ENCODE measurements at places on chromosomes 7 and 10.

- no peak for DNase-seq
Observed at GRCh38 chr10:49268185-49268584, 30.8 kb upstream of the C10orf71 start.

DNA sequence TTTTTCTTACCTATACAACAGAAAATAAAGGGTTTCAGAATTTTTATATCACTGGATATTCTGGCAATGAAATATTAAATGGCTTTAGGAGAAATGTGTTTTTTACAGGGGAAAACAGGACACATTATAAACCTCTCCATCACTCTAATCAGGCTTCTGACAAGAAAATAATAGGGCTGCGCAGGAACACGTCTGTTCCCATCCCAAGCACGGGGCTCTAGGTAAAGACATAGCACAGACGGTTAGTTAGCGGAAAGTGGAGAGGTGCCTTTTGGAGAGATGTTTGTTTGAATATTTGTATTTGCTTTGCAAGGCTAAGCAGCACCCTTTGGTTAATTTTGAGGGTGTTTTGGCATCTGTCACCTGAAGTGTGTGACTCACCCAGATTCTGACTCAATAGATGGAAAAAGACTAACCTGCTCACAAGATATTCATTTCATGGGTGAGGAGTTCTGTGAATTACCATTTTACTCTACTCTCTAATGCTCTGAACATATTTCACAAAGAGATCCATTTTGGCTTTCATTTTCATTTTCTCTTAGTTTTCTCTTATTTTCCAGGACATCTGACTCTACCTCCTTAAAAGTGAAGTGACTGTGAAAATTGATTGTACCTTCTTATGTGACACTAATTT is 174.5 kb upstream of the AKR1E2 start:
- no peak for DNase-seq

DNA sequence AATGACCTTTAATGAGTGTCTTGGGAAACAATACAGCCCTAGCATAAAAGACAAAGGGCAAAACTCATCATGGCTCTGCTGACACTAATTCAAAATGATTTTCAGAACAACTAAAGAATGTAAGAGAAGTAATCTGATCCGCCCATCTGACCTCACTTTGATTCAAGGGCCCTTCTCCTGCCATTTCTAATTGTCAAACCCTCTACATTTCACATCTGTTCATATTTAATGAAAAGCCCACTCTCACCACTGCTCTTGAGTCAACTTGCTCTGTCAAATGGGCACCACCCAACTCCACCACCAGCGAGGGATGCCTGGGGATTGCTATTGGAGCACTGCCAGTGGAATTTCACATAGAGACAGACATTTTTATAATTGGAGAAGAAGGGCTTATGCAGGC is 639.2 kb downstream of the KCNMA1 start:
- no peak for DNase-seq

GRCh38 chr10:72146559-72147323 is 58.4 kb upstream of the SPOCK2 start:
- DNase-seq, result no peak

- no peak for DNase-seq
Observed at GRCh38 chr7:82985144-82985802, 177.4 kb downstream of the PCLO start.

DNA sequence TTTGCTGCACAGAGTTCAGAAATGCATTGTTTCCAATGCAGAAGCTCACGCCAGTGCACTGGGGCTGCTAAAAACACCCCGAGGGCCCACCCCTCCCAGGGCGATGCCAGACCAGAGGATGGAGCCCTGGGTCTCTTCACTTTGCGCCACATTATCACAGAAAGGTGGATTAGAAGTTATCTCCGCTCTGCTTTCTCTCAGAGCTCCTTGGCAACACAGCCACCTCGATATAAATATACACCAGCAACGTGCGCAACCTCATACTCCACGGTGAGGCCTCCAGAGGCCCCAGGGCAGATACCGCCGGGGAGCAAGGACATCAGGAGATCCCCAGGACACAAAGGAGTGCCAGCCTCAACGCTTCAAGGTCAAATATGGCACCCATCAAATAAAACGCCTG is 121.0 kb upstream of the TBX20 start:
- no peak for DNase-seq

DNA sequence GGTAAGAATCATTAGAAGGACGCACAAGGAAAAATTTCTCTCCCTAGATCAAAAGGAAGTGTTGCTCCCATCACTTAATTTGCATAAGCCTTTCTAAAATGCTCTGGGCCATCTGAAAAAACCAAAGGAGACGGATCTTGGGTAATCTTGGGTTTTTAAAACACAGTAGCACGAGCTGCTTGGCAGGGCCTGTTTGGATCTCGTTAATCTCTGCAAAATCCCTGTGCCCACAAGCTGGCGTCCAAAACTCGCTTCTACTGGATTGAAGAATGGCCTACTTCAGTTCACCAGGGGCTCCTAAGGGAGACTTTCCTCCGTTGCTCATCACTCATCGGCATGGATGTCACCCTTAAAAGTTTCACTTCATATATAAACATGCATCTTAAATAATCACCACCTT is 128.6 kb downstream of the RNF216 start:
- no peak for DNase-seq

- DNase-seq, result no peak
Observed at GRCh38 chr10:106513352-106513771, 651.1 kb downstream of the SORCS1 start.

- no peak for DNase-seq
Observed at GRCh38 chr10:119454316-119454715, 88.2 kb downstream of the RGS10 start.

DNA sequence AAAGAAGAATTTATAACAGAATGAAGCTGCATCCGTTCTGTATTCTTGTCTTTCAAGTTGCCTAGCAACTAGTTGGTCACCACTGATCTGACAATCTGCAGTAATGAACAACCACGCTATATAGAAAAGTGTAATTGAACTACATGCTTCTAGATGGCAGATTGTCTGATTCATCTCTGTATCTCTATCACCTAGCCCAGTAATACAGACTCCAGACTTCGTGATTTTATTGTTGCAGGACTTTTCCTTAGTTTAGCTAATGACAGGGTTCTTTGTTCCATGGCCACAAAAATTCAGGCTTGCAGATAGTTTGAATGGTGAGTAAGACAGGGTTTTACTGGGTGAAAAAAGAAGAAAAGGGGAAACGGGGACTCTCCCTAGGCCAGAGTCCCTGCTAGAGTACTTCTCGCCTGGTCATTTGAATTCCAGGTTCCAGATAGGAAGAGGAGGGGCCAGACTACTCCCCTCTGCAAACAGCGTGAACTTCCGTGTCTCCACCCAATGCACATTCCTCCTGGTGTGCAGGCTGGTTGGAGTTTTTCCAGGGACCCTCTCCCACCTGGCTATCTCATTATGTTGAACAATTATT is 45.9 kb downstream of the COL1A2 start:
- no peak for DNase-seq

GRCh38 chr7:28178599-28178998 is 2.0 kb downstream of the JAZF1 start:
- no peak for DNase-seq

GRCh38 chr7:106480161-106480579 is 180.8 kb downstream of the CCDC71L start:
- DNase-seq, result no peak

DNA sequence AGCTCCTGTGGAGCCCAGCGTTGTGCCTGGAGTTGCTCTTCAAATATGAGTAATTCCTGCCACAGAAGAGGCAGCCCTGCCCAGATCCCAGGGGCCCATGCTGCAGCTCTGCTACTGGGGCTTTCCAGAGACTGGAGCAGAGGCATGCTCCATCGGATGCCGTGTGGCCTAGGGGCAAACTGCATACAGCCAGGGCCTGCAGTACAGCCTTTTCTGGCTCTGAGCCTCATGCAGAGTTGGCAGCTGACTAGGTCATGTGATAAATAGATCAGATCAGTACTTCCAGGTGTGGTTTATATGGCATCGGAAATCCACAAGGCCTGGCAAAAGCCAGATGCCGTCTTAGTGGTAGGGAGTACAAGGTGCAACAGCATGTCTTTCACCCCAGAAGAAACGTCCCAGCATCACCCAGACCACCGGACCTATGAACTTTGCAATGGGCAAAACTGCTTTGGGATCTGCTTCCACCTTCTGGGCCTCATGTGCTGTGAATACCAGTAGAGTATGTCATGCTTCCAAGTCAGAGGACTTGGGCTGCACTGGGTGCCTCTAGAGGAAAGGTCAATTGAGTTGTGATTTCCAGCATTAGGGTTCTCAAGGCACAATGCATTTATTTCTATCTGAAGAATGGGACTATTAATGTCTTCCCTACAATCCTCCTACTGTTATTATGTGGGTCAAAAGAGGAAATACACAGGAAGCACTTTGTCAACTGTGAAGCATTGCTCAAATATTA is 250.7 kb upstream of the ZNF32 start:
- DNase-seq, result no peak

DNA sequence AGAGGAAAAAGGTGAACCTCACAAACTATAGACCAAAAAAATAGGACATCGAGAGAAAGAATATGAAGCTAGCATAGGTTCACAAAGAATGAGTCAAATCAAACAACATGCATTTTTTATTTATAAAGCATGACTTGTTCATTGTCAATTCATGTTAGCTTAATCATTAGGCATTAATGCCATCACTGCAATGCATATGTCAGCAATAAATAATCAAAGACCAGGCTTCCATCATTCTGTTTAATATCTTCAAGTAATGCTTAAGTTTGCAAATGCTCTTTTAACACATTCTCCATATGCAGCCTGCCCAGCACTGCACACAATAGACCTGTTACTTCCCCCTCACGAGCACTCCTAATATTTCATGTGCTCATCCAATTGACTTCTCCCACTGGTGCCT is 8.9 kb upstream of the MAGI2 start:
- no peak for DNase-seq

DNA sequence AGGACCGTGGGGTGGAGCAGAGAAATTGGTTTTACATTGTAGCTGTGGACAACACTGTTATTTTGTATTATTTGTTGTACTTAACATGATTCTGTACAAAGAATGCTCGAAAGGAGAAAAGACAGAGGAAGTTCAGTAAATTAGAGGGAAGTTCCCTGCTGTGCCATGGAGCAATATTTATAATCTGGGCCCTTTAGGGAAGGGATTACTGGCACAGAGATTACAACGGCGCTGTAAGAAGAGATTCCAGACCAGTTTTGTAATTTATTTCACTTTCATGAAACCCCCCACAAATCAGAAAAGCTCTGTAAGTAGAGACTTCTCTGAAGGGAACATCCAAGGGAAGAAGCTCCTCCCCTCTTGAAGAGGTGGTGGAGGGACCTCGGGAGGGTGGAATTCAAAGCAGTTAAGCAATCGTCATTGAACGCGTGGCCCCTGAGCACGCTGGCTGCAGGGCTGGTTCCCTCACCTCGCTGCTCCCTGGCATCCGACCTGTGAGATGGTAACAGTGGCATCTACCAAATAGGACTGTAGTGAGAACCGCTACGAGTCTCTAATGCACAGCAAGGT is 113.5 kb downstream of the KLF6 start:
- DNase-seq, result no peak

GRCh38 chr7:156580036-156580435 is 60.5 kb upstream of the RNF32 start:
- DNase-seq, result no peak

DNA sequence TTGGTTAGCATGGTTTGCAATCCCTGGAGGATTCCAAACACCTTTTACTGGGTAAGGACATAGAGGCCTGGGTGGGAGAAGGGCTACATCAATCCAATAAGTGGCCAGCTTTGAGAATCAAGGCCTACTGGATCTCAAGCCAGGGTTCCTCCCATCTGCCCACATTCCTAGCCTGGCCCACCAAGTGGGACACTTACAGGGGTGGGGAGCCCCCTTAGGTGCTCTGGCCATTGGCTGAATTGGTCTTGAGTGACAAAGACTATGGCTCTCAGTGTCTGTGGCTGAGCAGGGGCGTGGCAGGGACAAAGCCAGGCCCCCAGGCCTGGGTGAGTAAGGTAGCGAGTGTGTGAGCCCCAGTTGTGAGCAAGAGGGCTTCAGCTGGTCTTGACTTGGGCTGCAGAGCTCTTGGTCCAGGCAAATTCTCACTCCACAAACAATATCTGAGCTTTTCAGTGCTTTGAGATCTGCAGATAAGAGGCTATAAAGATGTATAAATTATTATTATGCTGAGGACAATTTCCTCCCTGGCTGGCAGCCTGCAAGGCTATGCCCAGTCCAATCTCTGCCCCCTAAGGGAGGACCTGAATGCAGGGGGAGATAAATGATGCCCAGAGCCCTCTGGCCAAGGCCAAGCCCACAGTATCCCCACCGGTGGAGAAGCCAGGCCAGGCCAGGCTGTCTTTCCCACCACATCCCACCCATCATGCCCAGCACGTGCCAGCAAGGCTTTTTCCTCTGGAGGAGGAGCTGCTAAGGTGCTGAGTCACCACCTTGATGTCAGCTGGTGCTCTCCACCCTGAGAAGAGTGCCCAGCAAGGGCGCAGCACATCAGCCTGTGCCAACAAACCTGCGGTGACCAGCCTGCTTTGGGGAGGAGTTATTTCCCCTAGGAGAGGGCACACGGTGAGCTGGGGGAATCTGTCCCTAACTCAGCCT is 80.7 kb upstream of the DUSP5 start:
- DNase-seq, result no peak

GRCh38 chr10:92208157-92208720 is 82.6 kb downstream of the CPEB3 start:
- DNase-seq, result no peak

DNA sequence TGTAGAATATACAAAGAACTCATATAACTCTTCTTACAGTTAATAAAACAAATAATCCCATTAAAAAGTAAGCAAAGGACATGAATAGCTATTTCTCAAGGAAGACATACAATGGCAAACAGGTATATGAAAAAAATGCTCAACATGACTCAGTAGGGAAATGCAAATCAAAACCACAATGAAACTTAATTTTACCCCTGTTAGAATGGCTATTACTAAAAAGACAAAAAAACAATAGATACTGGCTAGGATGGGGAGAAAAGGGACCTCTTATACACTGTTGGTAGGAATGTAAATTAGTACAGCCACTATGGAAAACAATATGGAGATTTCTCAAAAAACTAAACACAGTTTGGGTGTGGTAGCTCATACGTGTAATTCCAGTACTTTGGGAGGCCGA is 37.8 kb downstream of the HERPUD2 start:
- no peak for DNase-seq

DNA sequence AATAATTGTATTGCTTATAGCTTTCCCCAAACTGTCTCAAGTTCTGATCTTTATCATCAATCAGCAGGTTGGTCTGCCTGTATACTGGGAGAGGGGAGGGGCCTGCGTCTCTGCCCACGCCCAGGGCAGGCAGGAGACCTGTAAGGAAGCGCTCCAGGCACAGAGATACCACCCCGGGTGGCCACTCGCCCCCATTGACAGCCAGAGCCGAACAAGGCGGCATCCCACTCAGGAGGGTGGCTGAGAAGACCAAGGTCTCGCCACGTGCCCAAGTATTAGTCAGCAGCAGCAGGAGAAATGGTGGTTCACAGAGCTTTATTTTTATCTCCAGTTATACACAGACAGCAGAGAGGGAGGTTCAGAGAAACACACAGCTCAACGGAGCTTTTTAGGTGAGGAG is 7.2 kb downstream of the STK32C start:
- no peak for DNase-seq

GRCh38 chr7:117876761-117877160 is 3.5 kb upstream of the CTTNBP2 start:
- DNase-seq, result no peak

- no peak for DNase-seq
Observed at GRCh38 chr7:55977831-55978230, 13.4 kb downstream of the NIPSNAP2 start.

- no peak for DNase-seq
Observed at GRCh38 chr7:150982351-150982750, 4.2 kb upstream of the KCNH2 start.
